ENCODE measurements at places on chromosomes 12 and 14.

GRCh38 chr14:29587046-29587445 lies 340.6 kb downstream of the PRKD1 start:
- no peak for DNase-seq

DNA sequence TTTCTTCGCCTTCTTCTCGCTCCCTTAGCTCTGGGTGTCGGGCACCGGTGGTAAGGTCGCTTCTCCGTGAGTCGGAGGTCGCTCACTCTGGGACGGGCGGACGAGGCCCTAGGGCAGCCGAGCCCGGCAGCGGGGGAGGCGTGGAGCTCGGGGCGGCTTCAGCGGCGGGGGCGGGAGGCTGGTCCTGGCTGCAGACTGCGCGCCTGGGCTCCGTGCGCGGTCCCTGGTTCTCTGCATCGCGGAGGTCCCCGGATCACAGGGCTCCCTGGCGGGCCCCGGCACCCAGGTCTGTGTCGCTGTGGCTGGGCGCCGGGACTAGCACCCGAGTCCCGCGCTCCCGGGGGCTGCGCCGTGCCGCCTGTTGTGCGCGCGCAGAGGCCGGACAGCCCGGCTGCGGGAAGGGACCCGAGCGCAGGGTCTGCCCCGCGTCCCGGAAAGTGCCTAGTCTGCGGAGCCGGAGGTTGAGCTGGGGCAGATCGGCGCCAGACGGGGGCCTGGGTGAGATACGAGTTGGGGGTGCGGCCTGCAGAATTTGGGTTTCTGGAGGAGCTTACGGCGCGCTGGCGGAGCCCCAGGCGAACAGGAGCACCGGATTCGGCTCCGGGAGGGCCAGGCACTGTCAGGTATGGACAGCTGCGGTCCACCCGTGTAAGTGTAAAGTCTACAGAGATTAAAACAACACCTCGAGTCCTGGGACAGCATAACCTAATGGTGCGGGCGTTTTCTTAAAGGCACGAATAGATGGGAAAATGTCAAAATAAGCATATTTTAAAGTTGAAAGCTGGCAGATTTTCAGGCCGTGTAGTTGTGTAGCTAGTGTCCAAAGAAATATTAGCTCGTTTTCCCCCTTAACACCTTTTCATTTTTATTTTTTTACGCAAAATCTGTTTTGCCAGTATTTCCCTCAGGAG lies 713 bp downstream of the FRMD6 start:
- DNase-seq, result peak; percentile 11

DNA sequence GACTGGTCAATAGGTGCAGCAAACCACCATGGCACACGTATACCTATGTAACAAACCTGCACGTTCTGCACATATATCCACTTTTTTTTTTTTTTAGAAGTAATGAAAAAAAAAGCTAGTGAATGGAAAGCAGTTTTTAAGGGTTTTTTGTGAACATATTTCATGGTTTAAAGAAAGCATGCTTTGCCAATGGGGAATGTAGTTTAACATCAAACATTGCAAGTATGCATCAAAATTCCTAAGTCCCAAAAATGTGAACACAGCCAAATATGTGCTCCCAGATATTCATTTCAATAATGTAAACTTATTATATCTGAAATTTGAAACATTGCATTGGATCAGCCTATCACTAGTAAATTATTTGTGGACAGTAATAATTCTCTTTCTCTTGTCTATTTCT lies 710.4 kb upstream of the FLRT2 start:
- DNase-seq, result no peak

DNA sequence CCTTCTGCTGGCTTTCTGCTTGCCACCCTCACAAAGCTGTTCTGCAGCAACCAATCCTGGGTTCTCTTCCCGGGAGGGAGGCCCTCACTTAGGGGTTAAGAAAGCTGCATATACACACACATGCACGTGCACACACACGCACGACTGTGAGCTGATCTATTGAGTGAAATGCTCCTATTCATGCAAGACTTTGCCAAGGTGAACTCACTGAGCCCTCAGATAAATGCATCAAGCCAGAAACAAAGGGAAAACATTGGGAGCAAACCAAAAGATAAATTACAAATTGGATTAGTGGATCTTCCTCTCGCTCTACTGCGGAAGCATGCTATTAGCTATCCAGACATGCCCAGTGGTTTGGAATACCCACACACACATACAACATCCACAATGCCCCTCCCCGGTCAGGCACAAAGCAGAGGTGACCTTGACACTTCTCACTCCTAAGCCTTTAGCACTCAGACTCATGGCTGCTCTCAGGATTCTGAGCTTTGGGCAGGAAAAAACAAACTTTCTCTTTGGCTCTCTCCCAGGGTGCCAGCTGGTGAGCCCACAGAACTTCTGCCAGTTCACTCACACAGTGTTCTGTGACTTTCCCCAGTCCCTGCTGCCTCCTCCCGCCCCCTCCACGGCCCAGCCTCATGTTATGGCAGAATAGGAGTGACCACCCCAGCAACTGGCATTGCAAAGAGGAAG lies 320.0 kb downstream of the DPF3 start:
- no peak for DNase-seq

DNA sequence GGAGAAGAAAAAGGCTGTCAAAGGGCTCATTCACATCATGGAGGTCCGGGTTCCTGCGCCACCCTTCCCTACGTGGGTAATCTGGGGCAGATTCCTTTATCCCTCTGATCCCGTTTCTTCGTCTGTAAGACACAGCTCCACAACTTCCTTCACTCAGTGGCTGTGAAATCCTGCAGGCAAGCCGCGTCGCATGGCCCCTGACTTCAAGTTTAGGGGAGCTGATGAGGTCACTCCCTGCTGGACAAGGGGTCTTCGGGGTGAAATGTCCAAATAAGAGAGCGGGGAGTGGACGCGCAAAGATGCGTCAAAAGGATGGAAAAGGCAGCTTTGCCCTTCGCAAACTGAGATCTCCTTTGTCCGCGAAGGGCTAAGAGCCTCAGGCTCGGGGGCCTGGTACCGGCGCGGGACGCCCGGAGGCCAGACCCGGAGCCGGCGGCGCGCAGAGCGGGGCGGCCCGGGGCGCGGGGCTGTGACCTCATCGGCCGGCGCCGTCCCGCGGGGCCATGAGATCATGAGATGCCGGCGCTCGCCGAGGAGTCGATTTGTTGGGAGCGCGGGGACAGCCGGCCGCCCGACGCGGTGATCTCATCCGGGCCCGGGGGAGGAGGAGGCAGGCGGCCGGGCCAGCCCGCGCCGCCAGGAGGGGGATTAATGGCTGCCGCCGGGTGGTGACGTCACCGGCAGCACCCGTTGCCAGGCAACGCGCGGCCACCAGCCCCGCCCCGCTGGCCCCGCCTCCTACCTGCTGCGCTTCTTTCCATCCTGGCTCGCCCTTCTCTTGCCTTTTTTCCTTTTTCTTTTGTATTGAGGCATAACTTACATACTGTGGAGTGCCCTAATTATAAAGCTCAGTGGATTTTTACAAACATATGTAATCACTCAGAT lies 62.1 kb downstream of the HRK start:
- peak; percentile 85 for DNase-seq

DNA sequence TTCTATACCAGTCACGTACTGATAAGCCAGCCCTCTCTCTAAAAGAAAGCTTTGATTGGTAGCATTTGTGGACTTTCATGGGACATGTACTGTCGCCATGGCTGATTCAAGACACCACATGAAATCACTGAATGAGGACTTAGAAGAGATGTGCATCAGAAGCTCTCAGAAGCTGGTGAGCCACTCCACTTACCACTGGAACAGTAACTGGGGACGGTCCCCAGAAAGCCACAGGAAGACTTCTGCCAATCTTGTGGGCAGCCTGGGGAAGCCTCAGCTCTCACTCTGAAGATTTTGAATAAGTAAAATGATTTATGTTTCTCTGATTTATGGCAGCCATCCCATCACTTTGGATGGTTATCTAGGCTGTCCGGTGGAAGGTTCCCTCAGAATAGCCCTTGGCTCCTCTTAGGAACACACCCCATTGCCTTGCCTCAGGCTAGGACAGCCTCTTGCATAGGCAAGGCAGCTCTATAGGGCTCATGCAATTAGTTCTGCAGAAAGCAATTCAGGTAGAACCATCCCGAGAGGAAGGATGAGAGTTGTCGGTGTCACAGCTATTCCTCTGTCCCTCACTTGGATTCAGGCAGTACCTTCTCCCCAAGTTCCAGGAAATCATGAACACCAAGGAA lies 9.8 kb downstream of the DHRS1 start:
- DNase-seq, result no peak

Measured in T-helper 22 cell (primary cell).